Temporal lobe (tissue), 4 donors: ENCODE measurements at places on chromosomes 2 and 18. TPM values are rescaled to one million over a fixed set of nuclear protein-coding genes. Genes with fewer than 3 reads are reported as not detected.

The IL36RN gene
- total RNA-seq, result not detected

The CHRND gene
- not detected for total RNA-seq

The ALMS1 gene
- 49.9 TPM for total RNA-seq

The LBX2 gene
- total RNA-seq, result not detected

The HOXD12 gene
- not detected for total RNA-seq

The KCNK3 gene
- 4.2 TPM for total RNA-seq

The TEX51 gene
- not detected for total RNA-seq

The STAT4 gene
- 3.0 TPM for total RNA-seq

The SNORC gene
- 0.74 TPM for total RNA-seq

The SLC5A7 gene
- total RNA-seq, result 2.5 TPM

The DCDC2C gene
- total RNA-seq, result 0.49 TPM

The TMEM247 gene
- total RNA-seq, result not detected

The RGPD8 gene
- 20.9 TPM for total RNA-seq

The TOGARAM2 gene
- under 0.01 TPM for total RNA-seq

The RAB6C gene
- 0.98 TPM for total RNA-seq

The TUBA4B gene
- not detected for total RNA-seq

The SERPINB13 gene
- under 0.01 TPM for total RNA-seq

The SPHKAP gene
- 37.4 TPM for total RNA-seq

The MAB21L4 gene
- total RNA-seq, result not detected
